Activated CD4-positive, alpha-beta T cell treated with anti-CD3 and anti-CD28 coated beads for 1 hour (primary cell): ENCODE measurements at places on chromosomes 5 and 9.

DNA sequence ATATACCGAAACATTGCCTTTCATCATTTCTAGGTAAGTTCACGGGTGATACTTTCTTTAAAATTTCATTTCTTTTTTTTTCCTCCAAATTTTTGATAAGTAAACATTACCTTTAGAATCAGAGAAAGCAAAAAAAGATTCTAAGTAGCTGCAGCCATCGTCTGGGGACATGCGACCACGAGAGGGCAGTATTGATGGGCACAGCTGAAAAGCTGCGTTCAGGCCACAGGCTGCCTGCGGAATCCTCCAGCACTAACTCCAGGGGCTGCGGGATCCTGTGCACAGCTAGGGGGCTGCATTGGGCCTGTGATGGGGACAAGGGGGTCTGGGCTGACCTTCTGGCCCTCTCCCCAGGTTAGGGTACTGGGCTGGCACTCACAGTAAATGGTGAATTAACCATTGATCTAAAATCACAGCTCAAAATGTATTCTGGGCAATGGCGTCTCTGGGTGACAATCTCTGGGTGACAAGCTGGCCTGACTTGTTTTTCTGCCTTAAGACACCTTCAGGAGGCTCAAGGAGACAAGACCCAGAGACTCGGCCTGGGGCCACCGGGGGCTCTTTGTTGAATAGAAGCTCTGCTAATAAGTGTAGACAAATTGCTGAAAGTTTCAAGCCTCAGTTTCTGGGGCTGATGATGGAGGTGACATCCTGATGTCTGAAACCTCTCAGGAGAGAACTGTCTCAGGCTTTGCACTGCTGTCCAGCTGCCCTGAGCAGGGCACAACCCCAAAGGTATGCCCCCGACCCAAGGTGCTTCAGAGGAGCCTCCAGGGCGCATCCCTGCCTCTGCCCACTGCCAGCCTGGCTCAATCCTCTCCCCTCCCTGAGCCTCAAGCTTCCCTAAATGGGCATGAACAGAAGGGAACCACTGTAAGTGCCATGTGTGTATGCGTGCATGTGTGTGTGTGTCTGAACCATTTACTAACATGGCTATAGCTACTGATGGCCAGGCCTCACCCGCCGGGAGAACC, 44.3 kb upstream of the SARDH start:
- peak; percentile 41 for DNase-seq

DNA sequence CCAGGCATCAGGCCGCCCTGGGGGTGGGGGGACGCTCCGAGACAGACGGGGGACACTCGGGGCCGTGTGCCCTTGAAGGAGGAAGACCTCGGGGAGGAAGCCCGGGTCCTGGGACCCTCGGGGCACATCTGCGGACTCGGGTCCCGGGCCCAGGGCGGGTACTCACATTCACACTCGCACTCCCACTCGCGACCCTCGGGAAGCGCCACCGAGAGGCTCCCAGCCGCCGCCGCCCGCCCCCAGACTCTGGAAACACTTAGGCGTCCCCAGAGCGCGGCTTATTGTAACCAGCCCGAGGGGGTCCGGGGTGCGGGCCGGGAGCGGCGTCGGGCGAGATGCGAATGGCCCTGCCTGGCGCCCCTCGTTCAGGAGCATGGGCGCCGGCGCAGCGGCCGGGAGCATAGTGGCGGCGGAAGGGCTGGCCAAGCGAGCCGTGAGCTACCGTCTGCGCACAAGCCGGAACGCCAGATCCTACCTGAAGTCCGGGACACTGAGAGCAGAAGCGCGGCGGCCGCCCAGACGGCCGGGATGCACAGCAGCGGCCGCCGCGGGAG, 559 bp downstream of the ROR2 start:
- no peak for DNase-seq

- no peak for DNase-seq
Measured at GRCh38 chr5:137695651-137696428, 40.0 kb downstream of the KLHL3 start.

GRCh38 chr9:38006163-38006562, 62.9 kb downstream of the SHB start:
- DNase-seq: no peak

GRCh38 chr9:129177443-129177790, 644 bp downstream of the IER5L start:
- no peak for DNase-seq

DNA sequence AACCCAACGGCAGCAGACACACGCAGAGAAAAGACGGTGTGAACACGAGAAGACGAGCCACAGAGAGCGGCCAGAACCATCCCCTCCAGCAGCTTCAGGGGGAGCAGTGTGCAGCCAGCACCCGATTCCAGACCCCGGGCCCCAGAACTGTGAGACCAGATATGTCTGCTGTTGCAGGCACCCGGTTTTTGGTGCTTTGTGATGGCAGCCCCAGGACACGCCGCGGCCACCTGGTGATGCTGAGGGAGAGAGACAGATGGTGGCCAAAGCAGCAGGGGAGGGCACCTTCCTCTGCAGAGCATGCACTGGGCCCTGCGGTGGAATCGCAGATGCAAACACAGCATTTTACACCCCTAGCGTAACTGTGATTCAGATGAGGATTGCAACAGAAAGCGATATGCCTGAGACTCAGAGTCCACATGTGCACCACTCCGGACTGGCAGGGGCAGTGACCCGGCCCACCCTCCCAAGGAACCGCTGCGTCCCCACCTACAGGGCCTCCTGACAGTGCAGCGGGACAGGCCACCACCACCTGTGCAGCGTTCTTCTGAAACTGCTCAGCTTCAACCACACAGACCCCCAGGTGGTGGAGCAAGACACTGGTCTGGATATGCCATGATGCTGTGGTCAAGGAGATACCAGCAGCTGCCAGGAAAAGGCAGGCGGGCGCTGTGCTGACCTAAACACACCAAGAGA, 24.0 kb downstream of the ZDHHC11B start:
- peak; percentile 7 for DNase-seq

DNA sequence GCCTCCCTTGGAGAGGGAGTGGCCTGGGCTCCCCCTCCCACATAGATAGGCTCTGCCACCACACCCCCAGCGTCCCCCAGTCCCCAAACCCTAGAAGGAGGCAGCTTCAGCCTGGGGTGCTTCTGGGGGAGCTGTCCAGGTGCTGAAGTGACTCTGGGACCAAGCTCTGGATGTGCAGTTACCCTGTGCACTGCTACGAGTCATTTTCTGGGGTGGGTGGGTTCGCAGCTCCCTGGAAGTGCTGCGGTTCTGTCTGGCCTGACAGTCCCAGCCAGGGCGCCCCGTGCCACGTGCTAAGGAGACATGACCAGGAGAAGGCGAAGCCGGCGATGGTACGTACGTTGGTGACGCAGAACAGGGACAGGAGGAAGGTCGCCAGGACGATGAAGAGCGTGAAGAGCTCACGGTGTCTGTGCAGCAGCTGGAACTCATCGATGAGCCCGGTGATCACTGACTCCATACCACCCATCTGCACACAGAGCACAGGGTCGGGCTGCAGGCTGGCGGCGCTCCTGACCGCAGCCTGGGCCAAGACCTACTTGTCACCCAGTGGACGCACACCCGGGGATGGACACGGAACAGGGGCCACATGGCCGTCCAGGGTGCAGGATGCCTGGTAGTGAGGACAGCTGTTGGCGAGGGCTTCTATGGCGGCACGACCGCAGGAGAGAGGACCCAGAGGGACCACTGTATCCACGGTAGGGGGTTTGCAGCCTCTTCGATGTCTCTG, 35.7 kb downstream of the SLC6A3 start:
- no peak for DNase-seq

DNA sequence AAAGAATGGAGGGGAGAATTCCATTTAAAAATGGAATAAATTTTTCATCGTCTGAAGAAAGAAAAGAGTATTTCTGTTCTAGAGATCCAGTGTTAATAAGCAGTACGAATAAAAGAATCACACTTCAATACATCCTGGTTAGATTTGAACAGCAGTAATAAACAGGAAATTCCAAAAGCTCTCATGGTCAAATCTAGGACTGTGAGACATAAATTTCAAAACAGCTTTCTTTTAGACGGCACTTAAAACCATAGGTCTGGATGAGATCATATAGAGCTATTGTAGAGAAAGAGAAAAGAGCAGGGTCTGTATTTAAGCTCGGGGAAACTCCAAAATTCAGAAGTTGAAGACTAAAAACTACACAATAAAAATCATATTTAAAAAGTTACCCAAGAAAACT, 1006.9 kb upstream of the CTNND2 start:
- no peak for DNase-seq

GRCh38 chr9:134319306-134320125, 6.7 kb upstream of the RXRA start:
- no peak for DNase-seq

- DNase-seq: no peak
Measured at GRCh38 chr9:115882911-115883310, 270.7 kb upstream of the PAPPA start.

GRCh38 chr9:16023446-16023845, 470.6 kb downstream of the CCDC171 start:
- no peak for DNase-seq

- peak; percentile 68 for DNase-seq
Measured at GRCh38 chr9:122099271-122099869, 6.3 kb upstream of the TTLL11 start.

GRCh38 chr9:135907006-135907430, 328 bp downstream of the CAMSAP1 start:
- DNase-seq: no peak
